Breast epithelium (tissue), 4 donors: ENCODE measurements at places on chromosomes 13 and 19. TPM values are rescaled to one million over a fixed set of nuclear protein-coding genes. Genes with fewer than 3 reads are reported as not detected.

IL4I1 gene
- total RNA-seq = 0.48 TPM

GRCh38 chr19:8605514-8605913 is 5.0 kb downstream of the ADAMTS10 start:
- no peak overlapping the region for H3K4me3 ChIP-seq
- peaks cover 4% of the 10 kb centered on the region for H3K36me3 ChIP-seq
- DNase-seq = no peak
- H3K27ac ChIP-seq = no peak overlapping the region

DNA sequence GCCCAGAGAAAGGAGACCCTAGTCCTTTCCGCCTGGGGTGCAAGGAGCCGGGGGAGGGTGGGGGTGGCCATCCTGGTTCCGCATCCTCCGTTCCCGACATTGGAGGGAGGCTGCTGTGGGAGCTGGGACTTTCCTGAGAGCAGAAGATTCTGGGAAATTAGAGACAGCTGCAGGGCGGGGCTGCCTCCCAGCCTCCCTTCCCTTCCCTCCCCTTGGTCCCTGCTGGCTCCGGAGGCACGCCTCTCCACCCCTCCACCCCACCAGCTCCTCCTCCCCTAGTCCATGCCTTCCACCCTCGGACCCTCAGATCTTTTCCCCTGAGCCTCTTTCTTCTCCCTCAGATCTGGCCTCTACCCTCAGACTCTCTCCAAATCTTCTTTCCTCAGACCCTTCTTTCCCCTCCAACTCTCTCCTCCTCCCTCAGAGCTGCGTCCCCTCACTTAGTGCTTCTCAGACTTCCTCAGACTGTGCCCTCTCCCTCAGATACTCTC is 3.1 kb upstream of the BCL3 start:
- H3K36me3 ChIP-seq = no peaks in the 10 kb centered on the region
- DNase-seq = peak; percentile 66
- no peaks in the 10 kb centered on the region for H3K27me3 ChIP-seq
- peaks cover 22% of the 10 kb centered on the region for H3K4me1 ChIP-seq
- no peak overlapping the region for H3K4me3 ChIP-seq
- H3K27ac ChIP-seq = peak overlapping the region; percentile 91

GRCh38 chr13:44870456-44870929 is 118.8 kb downstream of the NUFIP1 start:
- H3K27me3 ChIP-seq = no peaks in the 10 kb centered on the region
- DNase-seq = peak; percentile 92
- no peaks in the 10 kb centered on the region for H3K36me3 ChIP-seq
- H3K4me3 ChIP-seq = no peak overlapping the region
- no peaks in the 10 kb centered on the region for H3K4me1 ChIP-seq
- H3K27ac ChIP-seq = peak overlapping the region; percentile 26

GRCh38 chr19:44539236-44539826 is 9.9 kb upstream of the CEACAM20 start:
- no peak overlapping the region for H3K4me3 ChIP-seq
- H3K27ac ChIP-seq = no peak overlapping the region
- DNase-seq = no peak
- H3K36me3 ChIP-seq = no peaks in the 10 kb centered on the region
- no peaks in the 10 kb centered on the region for H3K27me3 ChIP-seq
- no peaks in the 10 kb centered on the region for H3K4me1 ChIP-seq

- no peaks in the 10 kb centered on the region for H3K27me3 ChIP-seq
- H3K4me1 ChIP-seq = no peaks in the 10 kb centered on the region
- no peak for DNase-seq
- H3K4me3 ChIP-seq = no peak overlapping the region
- H3K27ac ChIP-seq = no peak overlapping the region
- no peaks in the 10 kb centered on the region for H3K36me3 ChIP-seq
Measured at GRCh38 chr19:46610413-46610775, 9.3 kb downstream of the CALM3 start.

DNA sequence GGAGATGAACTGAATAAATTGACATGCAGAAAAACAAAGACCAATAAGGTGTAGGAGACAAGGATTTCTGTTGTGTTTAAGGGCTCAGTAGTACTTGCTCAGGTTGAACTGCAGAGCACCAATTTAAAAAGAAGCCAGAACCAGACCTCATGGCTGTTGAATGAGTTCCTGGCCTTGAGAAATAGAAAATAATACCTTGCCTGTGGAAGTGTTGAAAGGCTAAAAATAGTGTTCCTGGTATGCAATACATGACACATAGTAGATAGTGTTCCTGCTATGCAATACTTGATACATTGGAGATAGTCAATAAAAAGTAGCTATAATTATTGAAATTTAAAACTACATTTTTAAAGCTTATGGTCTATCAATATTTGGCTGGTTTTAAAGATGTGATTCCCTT is 595.8 kb downstream of the PCDH9 start:
- H3K27me3 ChIP-seq = no peaks in the 10 kb centered on the region
- H3K4me3 ChIP-seq = no peak overlapping the region
- no peak for DNase-seq
- H3K36me3 ChIP-seq = no peaks in the 10 kb centered on the region
- H3K4me1 ChIP-seq = no peaks in the 10 kb centered on the region

DNA sequence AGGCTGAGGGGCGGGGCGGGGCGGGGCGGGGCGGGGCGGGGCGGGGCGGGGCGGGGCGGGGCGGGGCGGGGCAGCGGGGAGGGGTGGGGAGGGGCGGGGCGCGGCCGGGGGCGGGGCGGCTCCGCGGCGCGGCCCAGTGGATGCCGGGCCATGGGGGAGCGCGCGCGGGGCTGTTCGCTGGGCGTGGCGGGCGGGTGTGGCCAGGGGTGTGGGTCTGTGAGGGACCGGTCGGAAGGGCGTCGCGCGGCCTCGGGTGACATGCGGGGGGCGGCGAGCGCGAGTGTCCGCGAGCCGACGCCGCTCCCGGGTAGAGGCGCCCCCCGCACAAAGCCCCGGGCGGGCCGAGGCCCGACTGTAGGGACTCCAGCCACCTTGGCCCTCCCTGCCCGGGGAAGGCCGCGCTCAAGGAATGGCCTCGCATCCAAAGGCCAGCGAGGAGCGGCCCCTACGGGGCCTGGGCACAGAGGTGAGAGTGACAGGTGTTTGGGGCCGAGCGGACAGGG is at the start of gene ZFP28:
TSS of gene ZFP28 (plus strand) at position 188 of the 503 bp plus-strand sequence. CDS start at position 259, 71 bp downstream.
- H3K36me3 ChIP-seq = no peaks in the 10 kb centered on the region
- H3K4me3 ChIP-seq = peak within 1 kb of the TSS; percentile 62
- H3K27ac ChIP-seq = peak within 1 kb of the TSS; percentile 91

- H3K36me3 ChIP-seq = no peaks in the 10 kb centered on the region
- H3K4me1 ChIP-seq = no peaks in the 10 kb centered on the region
- H3K4me3 ChIP-seq = no peak overlapping the region
- no peak overlapping the region for H3K27ac ChIP-seq
- no peaks in the 10 kb centered on the region for H3K27me3 ChIP-seq
- no peak for DNase-seq
Measured at GRCh38 chr13:51595416-51595815, 11.2 kb downstream of the WDFY2 start.
